WERI-Rb-1 (cell line): ENCODE measurements at places on chromosomes 6 and 20.

GRCh38 chr20:52313341-52313963, 121.9 kb upstream of the ZFP64 start:
- peak; percentile 7 for DNase-seq

- no peak for DNase-seq
Measured at GRCh38 chr6:73542891-73543290, 22.1 kb upstream of the EEF1A1 start.

- DNase-seq = no peak
Measured at GRCh38 chr6:37372116-37372515, 18.3 kb downstream of the RNF8 start.

DNA sequence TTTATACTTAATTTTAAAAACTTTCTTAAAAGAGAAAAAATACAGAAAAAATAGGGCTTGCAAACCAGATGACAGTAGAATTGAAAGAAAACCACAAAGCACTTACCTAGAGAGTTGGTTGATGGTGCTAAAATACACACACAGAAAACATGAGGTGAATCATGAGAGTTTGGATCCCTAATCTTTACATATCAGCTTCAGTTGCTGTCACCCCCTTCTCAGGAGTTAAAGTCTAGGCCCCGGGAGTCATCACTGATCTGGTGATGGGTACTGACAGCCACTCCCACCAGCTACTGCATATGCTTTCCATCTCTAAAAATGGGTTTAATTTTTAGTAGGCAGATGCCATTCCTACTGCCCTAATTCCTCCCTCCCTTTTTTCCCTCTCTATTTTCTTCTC, 16.7 kb downstream of the TSBP1 start:
- DNase-seq = no peak

GRCh38 chr20:32546918-32547752, 38.0 kb downstream of the NOL4L start:
- no peak for DNase-seq

GRCh38 chr6:160931378-160932310, 59.9 kb upstream of the MAP3K4 start:
- DNase-seq = peak; percentile 11

- DNase-seq = no peak
Measured at GRCh38 chr6:55290736-55291135, 36.5 kb upstream of the GFRAL start.

GRCh38 chr6:39263303-39264037, 34.2 kb upstream of the KCNK5 start:
- no peak for DNase-seq

GRCh38 chr6:74282143-74282689, 586.2 kb downstream of the CD109 start:
- DNase-seq = no peak

- no peak for DNase-seq
Measured at GRCh38 chr6:30763155-30763617, 18.8 kb upstream of the IER3 start.

DNA sequence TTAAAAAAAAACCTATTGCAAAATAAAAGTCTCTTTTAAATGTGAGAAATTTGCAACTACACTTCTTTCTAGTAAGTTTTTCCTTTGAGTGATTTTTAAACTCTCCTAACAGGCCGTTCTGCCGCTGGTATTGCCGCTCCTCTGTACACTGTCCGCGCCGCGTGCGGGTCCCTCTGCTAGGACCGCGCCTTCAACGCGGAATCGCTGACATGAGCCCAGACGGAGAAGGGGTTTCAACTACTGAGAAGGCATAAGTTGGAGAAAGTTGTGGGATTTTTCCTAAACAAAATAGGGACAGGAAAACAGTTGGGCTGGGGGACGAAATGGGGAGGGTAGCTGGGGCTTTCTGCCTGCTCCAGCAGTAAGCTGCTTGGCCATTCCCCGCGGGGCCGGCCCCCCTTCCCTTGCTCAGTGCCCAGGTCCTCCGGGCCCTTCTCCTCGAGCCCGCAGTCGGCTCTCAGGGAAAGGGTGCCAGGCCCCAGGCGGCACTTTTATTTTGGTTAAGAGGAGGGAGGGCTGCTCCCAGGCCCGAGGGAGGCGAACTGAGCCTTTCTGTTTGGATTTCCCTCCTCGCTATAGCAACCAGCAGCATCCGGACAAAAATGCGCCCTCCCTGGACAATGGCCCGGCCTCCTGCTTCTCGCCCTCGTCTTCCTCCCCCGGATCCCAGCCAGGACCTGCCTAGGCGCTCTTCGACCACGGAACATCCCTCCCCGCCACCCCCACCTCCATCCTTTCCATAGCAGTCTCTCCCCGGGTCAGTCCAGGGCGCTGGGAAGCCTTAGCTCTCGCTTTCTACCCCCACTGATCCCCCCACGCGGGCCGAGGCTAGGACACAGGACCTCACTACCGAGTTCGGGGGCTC, 6.8 kb upstream of the POU3F2 start:
- no peak for DNase-seq

- peak; percentile 43 for DNase-seq
Measured at GRCh38 chr6:150599199-150600009, at the start of gene PLEKHG1. Gene PLEKHG1, plus strand, starts transcription at chr6:150599885. Its CDS starts 133,797 bp downstream, at chr6:150733682.

DNA sequence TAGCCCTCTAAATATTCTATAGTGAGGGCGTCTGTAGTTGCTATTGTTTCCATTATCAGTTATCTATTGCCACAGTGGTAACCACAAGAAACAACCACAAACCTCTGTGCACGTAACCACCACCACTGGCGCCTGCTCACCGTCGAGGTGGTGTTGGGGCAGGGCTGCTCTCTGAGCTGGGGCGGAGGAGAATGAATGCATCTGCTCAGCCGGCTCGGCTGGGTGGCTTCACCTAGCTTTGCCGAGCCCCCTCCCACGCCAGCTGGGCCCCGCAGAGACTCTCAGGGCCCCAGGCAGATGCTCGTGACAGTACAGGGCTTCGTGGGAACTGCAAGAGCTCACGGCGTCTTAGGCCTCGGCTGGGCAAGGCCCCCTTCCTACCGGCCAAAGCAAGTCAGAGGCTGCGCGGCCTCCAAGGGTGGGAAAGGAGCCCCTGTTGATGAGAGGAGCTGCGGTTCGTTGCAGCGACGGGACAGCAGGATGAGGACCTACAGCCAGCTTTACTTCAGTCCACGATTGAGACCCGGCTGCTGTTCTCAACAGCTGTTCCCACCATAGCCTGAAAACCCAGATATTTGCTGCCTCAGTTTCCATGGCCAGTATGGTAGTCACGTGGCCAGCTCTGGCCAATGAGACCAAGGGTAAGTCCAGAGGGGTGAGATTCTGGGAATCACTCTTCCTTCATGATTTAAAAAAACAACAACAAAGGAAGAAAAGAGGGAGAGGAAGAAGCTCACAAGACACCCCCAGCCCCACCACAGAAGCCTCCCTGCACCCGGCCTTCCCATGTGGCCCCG, 120.2 kb upstream of the AFDN start:
- DNase-seq = no peak

DNA sequence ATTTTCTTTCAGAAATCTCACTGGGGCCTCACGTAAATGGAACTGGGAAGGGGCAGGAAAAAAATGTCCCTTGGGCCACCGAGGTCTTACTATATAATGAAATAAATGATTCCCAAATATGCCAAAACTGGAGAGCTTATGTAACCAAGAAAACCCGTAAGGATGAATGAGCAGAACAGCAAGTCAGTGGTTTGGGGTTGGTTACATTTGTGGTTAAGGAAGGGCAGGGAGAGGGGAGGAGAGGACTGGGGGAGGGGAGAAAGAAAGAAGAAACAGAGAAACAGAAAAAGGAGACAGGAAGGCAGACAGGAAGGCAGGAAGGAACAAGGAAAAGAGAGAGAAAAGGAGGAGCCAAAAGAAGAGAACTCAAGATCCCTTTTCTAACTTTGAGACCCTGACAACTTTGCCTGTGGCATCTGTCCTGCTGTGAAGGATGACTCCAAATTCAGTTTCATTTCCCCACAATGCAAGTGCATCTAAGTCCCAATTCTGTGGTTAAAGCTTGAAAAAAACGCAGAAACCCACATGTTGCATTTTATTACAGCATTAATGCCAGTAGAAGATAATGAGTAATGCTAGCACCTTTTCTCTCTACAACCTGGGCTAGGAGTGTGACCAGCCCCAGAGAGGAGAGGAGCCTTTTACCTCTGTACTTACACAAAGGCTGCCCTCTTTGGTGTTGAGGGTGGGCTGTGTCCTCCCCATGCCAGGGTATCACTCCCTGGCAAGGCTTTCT, 10.8 kb upstream of the ARMC2 start:
- no peak for DNase-seq

GRCh38 chr6:33633462-33634158, 12.5 kb downstream of the ITPR3 start:
- DNase-seq = peak; percentile 60
